Activated CD4-positive, alpha-beta T cell treated with anti-CD3 and anti-CD28 coated beads for 4 hours (primary cell): ENCODE measurements at places on chromosomes 13 and 19.

- DNase-seq = no peak
Measured at GRCh38 chr13:86877441-86877840, 793.7 kb upstream of the SLITRK5 start.

DNA sequence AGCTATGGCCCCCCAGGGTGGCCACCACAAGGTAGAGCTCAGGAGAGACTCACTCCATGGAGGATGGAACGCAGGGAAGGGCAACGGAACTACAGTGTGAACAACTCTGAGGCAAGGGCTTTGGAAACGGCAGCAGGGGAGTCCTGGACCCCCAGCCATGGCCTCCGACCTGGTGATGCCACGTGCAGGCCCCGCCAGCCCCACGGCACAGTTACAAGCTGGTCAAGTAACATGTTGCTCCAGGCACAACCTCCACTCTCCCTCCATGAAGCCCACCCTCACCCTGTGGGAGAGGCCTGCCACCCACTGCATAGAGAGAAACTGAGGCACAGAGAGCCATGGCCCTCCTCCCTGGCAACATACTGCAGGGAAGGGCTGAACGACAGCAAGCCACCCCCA lies 9.1 kb upstream of the CERS1 start:
- no peak for DNase-seq

- DNase-seq = no peak
Measured at GRCh38 chr13:50598338-50598737, 245.2 kb downstream of the DLEU7 start.

DNA sequence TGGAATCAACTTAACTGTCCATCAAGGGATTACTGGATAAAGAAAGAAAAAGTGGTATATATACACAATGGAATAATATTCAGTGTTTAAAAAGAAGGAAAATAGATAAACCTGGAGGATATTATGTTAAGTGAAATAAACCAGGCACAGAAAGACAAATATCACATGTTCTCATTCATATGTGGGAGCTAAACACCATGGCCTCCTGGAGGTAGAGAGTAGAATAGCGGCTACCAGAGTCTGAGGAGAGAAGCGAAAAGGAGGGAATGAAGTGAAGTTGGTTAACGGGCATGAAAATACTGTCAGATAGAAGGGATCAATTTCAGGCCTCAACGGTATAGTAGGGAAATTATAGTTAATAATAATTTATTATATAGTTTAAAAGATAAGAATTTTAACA lies 147.5 kb upstream of the OBI1 start:
- no peak for DNase-seq

DNA sequence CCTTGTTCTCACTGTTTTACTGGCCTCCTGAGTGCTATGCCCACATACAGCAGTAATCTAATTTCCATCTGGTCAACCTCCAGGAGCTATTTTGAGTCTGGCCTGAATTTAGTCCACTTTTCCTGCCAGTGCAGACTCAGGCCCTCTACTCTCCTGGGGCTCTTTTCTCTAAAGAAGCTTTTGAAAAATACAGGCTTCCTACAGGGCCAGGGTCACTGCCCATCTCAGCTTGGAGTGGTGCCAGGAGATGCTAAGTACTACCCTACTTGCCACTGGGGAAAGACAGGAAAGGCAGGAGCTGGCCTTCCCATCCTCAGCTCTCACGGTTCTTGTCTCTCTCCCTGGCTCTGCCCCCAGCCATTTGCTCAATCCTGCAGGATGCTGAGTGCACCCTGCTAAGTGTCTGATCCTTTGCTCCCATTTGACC lies 101.7 kb upstream of the SERP2 start:
- DNase-seq = no peak

DNA sequence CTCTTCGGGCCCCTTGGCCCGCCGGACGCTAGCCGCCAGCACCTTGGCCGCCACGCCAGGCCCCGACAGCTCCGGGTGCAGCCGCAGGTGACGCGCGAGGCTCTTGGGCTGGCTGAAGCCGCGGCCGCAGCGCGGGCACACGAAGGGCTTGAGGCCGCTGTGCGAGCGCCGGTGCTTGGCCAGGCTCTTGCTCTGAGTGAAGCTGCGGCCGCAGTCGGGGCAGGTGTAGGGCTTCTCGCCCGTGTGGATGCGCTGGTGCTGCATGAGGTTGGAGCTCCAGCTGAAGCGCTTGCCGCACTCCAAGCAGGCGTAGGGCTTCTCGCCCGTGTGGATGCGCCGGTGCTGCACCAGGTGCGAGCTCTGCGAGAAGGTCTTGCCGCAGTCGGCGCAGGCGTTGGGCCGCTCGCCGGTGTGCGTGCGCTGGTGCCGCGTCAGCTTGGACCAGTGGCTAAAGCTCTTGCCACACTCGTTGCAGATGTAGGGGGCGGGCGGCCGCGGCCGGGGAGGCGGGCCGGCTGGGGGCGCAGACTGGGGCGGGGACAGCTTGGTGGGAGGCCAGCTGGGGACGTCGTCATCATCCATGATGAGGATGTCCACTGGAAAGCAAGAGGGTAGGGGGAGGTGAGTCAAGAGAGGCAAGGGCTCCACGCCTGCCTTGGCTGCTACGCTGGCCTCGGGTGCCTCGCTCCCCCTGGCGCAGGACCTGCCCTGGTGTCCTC lies 32.4 kb downstream of the ZNF787 start:
- DNase-seq = no peak

- no peak for DNase-seq
Measured at GRCh38 chr13:80101040-80101439, 239.9 kb downstream of the SPRY2 start.

DNA sequence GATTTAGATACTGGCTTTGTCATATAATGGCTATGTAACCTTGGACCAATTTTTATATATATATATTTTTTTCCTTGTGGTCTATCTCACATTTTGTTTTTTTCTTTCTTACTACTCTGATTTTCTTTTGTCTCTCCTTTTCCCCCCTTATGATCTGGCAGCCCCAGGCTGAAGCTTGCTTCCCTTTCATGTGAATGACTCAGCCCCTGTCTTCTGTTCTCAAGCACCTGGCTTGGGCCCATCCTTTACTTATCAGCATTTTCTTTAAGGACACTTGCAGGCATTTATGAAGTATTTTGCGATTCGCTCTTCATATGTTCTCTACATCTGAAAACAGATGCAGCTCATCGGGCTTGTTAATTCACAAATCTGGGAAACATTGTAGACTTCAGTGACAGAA lies 163.6 kb downstream of the SPRY2 start:
- DNase-seq = no peak

DNA sequence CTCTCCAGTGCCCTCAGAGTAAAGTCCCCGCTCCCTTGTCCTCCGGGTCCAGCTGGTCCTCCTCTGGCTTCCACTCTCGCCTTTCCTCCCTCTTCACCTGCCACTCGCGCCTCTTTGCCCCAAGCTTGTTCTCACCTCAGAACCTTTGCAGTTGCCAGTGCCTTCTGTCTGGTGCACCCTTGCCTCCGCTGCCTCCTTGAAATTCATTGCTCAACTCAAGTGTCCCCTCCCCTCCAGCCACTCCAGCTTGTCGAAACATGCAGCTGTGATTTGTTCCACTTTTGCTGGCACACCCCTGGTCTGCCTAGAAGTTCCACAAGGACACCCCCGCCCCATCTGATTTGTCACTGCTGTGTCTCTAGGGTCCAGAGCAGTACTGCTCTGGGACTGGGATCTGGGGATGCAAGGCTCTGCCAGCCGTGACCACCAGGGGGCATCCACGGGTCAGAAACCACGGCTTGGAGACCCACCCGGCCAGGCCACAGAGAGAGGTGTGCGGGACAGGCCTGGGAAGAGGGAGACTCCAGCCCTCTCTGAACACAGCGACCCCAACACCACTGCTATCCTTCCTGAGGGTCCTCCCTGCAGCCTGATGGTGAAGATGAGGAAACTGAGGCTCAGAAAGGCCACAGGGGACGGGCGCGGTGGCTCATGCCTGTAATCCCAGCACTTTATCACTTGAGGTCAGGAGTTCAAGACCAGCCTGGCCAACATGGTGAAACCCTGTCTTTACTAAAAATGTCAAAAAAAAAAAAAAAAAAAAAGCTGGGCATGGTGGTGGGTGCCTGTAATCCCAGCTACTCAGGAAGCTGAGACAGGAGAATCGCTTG lies 49.9 kb downstream of the AP1M1 start:
- peak; percentile 86 for DNase-seq

- no peak for DNase-seq
Measured at GRCh38 chr13:98428256-98428966, 148.5 kb downstream of the STK24 start.

DNA sequence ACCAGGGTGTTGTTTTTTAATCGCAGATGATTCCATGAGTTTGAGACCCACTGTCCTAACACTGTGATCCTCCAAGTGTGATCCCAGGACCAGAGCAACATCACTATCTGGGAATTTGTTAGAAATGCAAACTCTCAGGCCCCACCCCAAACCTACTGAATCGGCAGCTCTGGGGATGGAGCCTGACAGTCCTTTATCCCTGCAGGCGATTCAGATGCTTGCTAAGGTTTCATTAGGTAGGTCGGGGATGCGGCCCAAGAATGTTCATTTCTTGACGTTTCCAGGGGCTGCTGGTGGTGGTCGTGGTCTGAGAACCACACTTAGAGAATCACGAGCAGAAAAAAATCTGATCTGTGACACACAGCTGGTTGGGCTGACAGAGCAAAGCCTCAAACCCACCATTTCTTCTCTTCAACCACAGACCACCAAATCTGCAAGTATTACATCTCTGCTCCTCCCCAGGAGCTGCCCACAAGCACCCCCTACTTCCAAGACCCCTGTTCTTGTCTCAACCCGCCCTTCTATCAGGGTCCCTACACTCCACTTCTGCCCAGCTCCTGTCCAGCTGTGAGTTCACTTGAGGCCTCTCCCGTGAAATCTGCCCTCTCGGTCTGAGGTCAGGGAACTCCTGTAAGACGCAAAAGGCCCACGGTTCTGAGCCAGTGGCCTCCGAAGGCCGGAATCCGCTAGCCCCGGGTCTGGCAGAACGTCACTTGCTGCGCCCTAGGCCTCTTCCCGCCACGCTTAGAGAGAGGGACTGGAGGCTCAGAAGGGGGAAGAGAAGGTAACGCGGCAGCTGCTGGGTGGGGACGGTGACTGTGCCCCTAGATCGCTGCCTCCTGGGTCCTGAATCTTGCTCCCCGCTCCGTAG lies 1.1 kb upstream of the FARP1 start:
- DNase-seq = no peak

DNA sequence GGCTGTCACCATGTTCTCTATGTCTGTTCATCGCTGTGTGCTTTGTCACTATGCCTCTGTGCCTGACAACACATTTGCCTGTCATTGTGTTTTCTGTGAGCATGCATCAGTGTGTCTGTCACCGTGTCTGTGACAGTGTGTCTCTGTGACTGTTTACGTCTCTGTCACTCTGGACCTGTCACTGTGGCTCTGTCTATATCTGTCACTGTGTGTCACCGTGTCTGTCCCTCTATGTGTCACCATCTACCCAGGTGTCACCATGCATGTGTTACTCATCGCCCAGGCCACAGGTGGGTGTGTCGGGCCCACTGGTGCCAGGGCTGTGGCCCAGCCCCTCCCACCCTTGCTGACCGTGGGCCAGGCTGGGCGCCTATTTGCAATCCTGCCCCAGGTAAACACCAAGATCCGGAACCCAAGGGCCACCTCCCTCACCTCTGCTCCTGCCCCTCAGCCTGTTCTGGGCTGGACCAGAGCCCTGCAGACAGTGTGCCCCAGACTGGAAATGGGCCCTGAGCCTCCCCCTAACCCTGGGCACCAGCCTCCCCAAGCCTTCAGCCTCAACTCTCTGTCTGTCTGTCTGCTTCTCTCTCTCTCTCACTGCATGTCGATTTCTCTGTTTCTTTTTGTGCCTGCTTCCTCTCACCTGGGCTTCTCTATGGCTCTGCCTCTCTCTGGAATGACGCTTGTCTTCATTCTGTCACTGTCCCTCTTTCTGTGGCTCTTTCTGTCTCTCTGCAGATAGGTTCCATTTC lies 7.7 kb downstream of the IRF2BP1 start:
- no peak for DNase-seq

- no peak for DNase-seq
Measured at GRCh38 chr13:30021611-30022010, 171.2 kb upstream of the UBL3 start.

DNA sequence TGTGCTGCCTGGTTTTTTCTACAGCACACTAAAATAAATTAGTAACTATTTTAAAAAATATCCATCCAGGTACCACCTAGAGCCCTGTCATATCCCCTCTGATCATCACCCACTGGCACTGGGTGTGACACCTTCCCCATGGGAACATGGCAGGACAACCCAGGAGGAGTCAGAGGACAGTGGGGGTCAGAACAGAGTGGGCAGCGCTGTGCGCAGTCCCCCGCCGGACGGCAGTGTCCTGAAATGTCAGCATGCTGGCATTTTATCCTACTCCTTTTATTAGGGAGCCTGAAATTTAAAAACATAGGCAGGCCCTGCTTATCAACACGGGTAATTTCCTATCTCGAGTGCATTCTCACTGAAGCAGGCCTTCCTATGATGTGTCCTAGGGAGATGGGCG lies 42.1 kb upstream of the GAS6 start:
- DNase-seq = no peak

DNA sequence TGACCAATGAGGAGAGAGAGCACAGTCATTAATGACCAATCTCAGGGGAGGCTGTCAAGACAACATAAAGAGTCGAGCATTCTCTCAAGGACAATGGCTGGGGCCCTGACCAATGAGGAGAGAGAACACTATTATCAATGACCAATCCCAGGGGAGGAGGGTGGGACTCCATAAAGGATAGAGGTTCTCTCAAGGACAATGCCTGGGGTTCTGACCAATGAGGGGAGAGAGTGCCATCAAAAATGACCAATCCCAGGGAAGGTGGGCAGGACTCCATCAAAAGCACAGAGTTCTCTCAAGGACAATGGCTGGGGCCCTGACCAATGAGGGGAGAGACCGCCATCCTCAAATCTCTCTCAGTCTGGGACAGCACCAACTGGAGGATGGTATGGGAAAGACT lies 3.3 kb upstream of the KLK11 start:
- DNase-seq = no peak

DNA sequence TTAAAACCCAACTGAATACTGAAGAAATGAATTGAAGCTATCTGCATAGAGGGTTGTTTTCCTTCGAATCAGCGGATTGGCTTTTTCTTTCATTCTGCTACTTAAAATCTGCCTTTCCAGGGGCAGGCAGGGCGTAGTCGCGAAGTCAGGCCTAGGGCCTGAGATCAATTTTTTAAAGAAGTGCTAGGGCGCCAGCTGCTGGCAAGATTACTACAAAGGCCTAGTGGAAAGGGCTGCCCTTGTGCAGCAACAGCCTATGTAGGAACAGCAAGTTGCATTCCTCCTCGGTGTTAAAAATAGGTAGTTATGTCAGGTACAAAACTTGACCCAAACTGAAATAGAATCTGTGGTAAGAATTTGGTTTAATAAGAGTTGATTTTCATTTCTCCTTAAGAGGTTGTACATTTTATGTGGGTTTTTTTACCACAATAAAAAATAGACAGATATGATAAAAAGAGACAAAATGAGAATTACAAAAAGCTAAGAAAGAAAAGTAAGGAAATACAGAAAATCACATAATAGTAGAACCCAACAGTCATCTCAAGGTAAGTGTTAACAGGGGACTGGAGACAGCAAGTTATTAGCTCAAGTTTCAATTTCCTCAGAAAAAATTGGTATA lies 9.5 kb upstream of the URAD start:
- DNase-seq = no peak

GRCh38 chr13:27023385-27024073 lies 148.1 kb downstream of the USP12 start:
- no peak for DNase-seq
